ENCODE measurements at places on chromosomes 5 and 9.

- DNase-seq = no peak
Observed at GRCh38 chr9:126321742-126322141, 4.9 kb upstream of the MVB12B start.

- no peak for DNase-seq
Observed at GRCh38 chr9:129489838-129490582, 130.9 kb downstream of the C9orf50 start.

GRCh38 chr5:59285300-59286016, 608.1 kb downstream of the PDE4D start:
- DNase-seq = no peak

DNA sequence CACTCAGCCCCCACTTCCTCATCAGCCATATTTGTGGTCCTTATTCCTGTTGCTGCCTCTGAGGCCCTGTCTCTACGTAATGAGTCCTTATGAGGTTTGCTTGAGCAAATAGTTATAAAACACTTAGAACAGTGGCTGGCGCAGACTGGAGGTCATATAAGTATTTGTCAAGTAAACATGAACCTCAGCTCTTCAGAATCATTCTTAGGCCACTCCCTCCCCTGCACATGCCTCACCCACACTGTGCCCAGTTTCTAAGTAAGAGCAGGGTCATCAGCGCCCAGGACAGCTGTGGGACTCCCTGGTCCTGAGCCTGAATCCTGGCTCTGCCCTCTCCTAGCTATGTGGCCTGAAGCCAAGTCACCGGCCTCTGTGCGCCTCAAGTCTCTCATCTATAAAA, 4.0 kb downstream of the ST6GALNAC4 start:
- no peak for DNase-seq

GRCh38 chr5:102545175-102545574, 46.4 kb upstream of the SLCO6A1 start:
- DNase-seq = no peak

GRCh38 chr5:2388571-2388970, 362.9 kb downstream of the IRX2 start:
- no peak for DNase-seq

- no peak for DNase-seq
Observed at GRCh38 chr5:143446535-143447226, 43.2 kb upstream of the NR3C1 start.

- DNase-seq = no peak
Observed at GRCh38 chr5:165497707-165498106, 1992.3 kb downstream of the MAT2B start.

GRCh38 chr5:62168506-62169281, 137.3 kb upstream of the KIF2A start:
- no peak for DNase-seq

DNA sequence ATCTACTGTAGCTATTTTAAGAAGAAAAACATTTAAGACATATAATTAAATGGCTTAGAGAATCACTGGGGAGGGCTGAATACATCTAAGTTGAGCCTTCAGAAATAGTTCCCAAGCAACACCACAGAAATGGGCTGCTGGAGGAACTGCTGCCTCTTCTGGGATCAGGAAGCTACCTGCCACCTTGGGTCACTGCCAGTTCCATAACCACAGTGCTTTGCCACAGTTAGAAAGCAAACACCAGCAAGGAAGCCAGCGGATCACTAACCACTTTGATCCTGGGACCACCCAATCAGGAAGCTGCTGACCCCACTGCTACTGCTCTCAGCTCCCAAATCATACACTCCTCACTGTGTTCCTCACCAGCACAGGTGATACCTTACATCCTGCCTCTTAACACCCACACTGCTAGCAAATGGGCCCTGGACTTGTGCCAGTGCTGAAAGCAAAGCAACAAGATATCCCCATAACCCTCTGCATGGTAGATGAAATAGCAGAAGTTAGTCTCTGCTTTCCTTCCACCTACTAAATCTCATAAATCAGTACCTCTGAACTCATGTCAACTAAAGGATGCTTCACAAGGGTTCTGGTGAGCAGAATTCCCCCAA, 346.9 kb downstream of the DEPDC1B start:
- DNase-seq = no peak

DNA sequence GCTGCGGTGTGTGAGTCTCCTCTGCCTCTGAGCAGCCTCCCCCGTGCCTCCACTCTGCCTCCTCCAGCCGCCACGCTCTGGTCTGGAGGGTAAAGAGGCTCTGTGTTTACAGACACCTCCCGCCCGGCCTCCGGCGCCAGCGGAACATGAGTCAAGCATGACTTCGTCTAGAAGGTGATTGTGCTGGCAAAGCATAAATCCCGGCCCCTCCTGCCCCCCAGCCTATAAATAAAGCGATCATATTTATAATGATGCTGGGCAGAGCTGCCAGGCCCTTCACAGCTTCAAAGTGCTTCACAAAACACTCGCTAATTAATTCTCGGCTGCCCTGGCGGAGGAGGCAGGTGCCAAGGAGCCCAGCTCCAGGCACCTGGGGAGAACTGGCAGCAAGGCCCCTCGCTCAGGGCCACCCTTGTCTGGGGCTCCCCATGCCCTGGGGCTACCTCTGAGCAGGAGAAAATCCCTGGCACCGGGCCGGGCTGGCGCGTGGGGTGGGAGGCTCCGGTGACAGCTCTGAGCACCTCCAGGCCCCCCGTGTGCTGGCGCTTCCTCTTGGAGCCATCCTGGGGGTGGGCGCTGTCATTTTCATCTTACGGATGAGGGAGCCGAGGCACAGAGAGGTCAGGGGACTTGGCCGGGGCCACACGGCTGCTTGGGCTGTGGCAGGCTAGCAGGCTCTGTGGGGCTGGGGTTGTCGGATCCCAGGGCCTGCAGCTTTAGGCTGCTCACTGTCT, 87.8 kb downstream of the RXRA start:
- DNase-seq = peak; percentile 45

DNA sequence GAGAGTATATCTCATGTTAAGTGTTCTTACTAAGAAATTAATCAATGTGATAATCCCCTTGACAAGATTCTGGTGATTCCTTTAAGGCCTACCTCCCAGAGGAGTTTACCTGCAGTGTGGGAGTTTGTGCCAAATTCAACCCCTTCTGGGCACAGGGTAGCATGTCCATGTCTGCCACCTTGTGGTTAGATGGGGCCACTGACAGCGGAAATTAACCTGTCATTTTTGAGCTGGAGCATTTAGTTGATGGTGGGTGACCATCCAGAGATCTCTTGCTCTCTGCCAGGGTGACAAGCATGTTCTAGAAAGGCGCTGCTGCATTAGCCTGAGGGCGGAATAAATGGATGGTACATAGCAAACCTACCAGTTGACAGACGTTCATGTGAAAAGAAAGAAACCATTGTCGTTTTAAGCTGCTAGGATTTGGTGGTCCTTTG, 132.2 kb downstream of the FBXO4 start:
- DNase-seq = peak; percentile 9

- DNase-seq = no peak
Observed at GRCh38 chr9:21016701-21017491, 14.5 kb downstream of the HACD4 start.

GRCh38 chr9:20356403-20357036, 265.8 kb downstream of the MLLT3 start:
- peak; percentile 59 for DNase-seq

DNA sequence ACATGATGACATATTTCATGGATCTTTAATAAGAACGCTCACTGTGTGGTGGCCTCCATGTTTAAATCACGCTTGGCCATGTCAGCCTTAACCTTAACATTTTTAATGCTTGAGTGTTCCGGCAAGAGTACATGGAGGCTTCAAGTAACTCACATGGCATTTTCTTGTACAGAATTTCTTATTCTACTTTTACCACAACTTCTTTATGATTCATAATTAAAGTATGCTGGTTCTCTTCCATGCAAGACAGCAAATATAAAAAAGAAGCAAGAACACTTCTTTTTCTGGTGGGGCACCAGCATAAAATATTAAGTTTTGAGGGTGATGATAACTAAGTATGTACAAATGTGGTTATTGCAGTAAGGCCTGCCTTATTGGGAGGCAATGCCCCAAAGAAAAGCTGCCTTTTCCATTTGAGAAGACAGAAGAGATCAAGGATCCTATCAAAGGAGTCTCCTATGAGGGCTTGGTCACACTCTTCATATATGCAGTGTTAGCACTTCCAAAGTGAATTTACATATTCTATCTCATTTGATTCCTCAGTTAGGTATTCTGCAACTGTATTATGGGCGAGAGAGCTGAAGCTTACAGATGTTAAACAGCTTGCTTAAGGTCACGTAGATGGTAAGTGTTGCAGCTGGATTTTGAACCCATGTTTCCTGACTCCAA, 382.7 kb upstream of the MEF2C start:
- DNase-seq = no peak

DNA sequence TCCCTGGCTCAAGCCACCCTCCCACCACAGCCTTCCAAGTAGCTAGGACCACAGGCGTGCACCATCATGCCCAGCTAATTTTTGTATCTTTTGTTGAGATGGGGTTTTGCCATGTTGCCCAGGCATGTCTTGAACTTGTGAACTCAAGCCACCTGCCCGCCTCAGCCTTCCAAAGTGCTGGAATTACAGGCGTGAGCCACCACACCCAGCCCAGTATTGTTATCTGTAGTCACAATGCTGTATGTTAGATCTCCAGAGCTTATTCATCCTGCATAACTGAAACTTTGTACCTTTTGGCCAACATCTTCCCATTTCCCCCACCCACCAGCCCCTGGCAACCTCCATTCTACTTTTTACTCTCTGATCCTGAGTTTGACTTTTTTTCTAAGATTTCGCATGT, 37.5 kb downstream of the CREBRF start:
- no peak for DNase-seq
